ENCODE measurements at places on chromosomes 6 and 20. TPM values are rescaled to one million over a fixed set of nuclear protein-coding genes. Genes with fewer than 3 reads are reported as not detected.

The FILIP1 gene
- 10.5 TPM for total RNA-seq

The FRK gene
- total RNA-seq, result 0.07 TPM

The HLA-DQA2 gene
- not detected for total RNA-seq

The PTPRT gene
- not detected for total RNA-seq

The CTAGE9 gene
- total RNA-seq, result not detected

The ZDHHC14 gene
- total RNA-seq, result 9.4 TPM

GRCh38 chr20:11387189-11387754 is 530.4 kb upstream of the BTBD3 start:
- DNase-seq, result no peak

GRCh38 chr6:26468829-26469228 is 11.1 kb downstream of the BTN2A1 start:
- DNase-seq, result no peak

Data from pulmonary artery endothelial cell (primary cell).